Stimulated activated CD4-positive, alpha-beta T cell treated with anti-CD3 and anti-CD28 coated beads, TNF-alpha, amount 100 ng/mL, for 4 hours (primary cell): ENCODE measurements at places on chromosomes 12 and 14.

DNA sequence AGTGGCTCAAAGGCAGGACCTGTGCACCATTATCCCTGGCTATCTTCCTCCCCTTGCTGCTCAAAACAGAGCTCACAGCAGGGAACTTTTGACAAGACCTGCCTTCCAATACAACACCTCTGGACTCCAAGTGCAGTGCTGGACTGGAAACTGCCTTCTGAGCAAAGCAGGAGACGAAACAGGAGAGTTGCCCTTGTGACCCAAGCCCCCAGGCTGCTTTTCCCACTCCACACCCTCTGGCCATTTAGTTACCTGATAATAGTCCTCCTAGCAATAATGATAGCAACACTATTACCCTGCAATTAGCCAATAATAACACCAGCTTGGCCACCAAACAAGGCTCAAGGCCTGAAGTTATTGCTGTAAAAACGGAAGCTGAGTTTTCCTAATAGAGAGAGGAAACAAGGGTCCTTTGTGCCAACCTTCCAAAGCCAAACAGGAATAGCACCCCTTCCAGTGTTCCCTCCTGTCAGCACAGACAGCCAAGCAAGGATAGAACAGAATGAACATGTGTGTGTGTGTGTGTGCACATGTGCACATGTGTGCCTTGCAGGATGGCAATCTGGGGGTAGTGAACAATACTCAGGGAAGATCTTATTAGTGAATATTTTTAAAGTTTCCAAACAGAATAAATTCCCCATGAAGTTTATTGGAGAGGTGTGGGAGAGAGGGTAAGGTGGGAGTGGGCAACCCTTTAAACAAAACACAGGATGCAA, 9.2 kb upstream of the KRT73 start:
- DNase-seq, result no peak

DNA sequence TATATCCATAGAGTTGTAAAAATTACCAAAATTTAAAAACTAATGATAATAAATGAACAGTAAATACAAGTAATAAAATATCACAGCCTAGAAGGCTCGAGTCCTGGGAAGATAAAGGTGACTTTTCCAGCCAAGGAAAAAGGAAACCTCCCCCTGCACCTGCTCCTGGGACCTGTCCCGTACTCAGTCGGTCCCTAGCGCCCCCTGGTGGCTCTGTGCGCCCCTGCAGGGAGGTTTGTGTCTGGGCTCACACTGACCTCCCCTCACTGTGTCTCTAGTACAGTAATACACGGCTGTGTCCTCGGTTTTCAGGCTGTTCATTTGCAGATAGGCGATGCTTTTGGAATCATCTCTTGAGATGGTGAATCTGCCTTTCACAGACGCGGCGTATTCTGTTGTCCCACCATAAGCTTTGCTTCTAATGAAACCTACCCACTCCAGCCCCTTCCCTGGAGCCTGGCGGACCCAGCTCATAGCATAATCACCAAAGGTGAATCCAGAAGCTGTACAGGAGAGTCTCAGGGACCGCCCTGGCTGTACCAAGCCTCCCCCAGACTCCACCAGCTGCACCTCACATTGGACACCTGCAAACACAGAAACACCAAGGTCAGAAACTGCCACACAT, 1030.4 kb downstream of the TMEM121 start:
- peak; percentile 68 for DNase-seq

DNA sequence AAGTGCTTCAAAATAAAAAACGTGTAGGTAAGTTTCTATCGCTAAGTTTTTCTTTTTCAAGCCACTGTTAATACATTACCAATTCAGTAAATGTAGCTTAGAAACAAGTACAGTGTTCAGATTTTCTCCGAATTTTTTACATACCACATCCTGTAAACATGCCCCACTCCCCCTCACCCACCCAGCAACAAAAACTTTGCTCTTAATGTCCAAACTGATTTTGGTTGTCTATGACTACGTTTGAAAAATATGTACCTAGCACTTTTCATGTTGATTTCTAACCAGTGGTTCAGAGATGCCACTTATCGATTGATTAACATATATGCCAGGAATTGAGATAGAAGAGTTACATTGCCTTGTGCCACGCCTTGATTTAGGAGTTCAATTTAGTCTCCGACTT, 663 bp upstream of the LIN7A start:
- DNase-seq, result no peak

DNA sequence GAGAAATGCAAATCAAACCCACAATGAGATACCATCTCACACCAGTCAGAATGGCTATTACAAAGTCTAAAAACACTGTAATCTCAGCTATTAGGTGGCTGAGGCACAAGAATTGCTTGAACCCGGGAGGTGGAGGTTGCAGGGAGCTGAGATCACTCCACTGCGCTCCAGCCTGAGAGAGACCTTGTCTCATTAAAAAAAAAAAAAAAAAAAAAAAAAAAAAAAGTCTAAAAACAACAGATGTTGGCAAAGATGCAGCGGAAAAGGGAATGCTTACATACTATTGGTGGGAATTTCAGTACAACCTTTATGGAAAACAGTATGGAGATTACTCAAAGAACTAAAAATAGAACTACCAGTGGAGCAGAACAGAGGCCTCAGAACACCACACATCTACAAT, 19.0 kb upstream of the ATF7 start:
- DNase-seq, result no peak

DNA sequence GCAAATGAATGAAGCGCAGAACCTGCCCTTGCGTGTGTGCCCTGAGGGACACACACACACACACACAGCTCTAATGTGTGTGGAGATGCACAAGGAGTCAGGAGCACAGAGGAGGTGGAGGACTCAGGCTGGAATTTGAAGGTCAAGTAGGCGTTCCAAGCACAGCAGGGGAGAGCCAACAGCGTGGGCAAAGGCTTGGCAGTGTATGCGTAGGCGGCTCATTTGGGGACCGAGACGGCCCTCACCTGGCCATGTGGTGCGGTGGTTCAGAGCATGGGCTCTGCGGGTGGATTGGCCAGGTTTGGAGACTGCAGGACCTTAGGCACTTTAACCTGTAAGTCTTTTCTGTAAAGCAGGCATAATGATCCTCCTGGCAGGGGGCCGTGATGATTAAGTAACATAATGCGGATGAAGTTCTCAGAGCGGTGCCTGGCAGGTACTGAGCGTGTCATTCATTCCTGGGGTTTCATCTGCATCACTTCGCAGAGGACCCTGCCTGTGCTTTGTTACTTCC, 69.5 kb upstream of the SLC24A4 start:
- no peak for DNase-seq

GRCh38 chr12:79141776-79142175, 277.2 kb downstream of the SYT1 start:
- DNase-seq, result no peak
